ENCODE measurements at places on chromosomes 7 and 10.
A peak's percentile ranks its signal among the peaks of the same experiment; 100 is the strongest.

DNA sequence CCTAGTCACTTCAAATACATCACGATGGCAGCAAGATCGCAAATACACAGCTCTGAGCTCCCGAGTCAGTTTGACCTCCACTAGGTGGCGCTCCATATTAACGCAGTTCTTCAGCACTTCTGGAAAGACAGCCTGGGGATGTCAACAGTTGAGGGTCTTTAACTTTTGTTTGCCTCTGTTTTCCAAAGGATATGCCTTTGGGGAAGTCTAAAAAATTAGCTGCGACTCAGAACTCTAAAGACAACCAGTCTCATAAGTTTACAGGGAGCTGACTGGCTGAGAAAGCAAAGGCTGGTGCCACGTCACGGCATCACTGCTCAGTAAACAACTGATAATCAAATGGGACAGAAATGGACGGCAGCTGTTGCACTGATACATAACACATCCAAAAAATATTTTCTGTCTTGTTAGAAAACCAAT, 458.8 kb downstream of the SORCS1 start:
- DNase-seq, result peak; percentile 81

- no peak for DNase-seq
Measured at GRCh38 chr7:79547132-79547531, 93.7 kb upstream of the MAGI2 start.

DNA sequence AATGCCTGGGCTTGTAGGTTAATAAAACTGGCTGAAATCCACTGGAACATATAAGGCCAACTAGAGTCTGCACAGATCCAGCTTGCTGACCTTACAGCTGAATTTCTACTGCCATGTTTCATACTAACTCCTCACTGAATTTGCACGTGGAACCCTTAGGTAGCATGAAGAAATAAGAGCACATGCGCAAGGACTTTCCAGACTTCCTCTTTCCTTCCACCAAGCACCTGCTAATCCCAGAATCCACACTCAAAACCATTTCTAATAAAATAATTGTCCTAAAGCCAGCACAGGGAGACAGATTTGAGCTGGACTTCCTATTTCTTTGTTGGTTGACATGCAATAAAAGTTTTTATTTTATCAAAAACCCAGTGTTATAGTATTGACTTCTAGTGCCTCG, 46.8 kb downstream of the NPVF start:
- no peak for DNase-seq

DNA sequence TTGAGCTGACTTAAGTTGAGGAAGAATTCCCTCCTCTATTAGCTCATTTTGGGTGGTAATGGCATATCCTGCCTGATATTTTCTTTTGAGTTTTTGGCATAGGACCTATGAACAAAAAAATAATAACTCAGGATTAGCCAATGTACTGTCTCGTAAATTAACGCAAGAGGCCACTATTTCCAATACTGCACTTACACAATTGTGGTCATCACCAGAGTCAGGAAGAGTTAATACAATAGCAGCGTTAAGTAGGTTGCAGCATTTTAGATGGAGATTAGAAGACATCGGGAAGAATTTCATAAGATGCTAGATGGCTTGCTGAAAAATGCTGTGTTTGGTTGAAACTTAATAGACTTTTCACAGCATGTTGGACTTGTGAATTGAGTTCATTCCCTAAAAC, 36.4 kb downstream of the ANTXRL start:
- no peak for DNase-seq

GRCh38 chr7:26489391-26489790, 197.7 kb downstream of the SNX10 start:
- DNase-seq, result no peak

DNA sequence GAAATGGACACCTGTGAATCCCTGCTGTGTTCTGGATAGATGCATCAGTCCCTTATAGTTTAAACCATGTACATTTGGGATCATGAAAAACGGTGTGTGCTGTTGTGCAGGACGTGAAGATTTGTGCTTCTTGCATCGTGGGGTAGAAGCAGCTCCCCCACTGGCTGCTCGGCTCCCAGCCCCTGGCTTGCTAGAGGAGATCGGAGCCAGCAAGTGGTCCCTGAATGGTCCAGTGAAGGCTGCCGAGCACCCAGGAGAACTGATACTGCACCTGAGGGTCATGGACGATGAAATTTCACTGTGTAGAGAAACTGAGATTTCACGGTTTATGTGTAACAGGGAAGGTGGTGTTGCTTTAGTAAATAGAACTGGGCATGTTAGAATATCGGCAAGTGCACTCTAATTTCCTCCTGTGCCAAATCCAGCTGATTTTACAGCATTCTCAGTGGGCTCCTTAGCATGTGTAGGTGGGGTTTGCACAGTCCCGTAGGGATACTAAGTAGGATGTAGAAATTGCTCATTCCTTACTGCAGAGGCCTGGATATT, 655.1 kb upstream of the FOXK1 start:
- DNase-seq, result no peak

- no peak for DNase-seq
Measured at GRCh38 chr10:65413001-65413400, 1512.8 kb upstream of the LRRTM3 start.

Measured in head of caudate nucleus (tissue), 42 donors.